ENCODE measurements at places on chromosomes 6 and 20.

GRCh38 chr20:57275813-57276212 is 9.4 kb upstream of the BMP7 start:
- DNase-seq, result no peak

DNA sequence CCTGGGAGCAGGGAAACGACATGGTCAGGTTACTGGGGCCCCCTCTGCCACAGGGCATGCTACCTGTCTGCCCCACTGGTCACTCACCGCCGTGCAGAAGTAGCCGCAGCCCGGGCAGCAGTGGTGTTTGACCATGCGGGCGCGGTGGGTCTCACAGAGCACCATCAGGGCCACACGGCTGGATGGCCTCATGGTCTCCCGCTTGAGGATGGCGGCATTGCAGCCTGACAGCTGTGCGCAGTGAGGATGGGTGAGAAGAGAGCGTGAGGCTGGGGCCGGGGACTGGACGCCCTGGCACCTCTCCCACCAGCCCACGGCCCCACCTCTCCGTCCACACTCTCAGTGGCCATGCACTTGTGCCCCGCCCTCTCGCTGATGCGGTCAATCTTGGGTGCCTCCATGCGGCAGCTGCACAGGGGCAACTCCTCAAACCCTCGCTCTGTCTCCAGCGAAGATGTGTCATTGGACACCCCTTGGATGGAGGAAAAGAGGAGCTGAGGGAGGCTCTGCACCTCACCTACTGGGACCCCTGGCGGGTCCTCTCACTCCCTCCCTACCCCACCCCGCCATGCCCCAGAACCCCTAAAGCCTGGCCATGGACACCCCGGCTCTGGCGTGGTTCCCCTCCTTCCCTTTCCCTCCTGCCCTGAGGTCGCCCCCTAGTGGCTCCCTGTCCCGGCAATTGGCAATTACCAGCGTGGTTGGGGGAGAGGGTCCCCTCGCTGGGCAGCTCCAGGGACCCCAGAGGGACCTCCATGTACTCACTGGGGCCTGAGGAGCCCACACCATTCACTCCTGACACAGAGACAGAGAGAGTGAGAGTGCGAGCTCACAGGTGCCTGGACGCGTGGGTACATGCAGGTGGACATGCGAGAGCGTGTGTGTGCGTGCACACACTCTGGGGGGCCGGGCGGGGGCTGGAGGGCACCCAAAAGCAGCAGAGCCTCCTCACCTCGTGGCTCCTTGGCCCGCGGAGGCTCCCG is 8.9 kb downstream of the EHMT2 start:
- no peak for DNase-seq

GRCh38 chr20:38723848-38724625 is at the start of gene SLC32A1:
Gene SLC32A1 (plus strand): TSS chr20:38724486. CDS start chr20:38724725, 239 bp downstream.
- no peak for DNase-seq

DNA sequence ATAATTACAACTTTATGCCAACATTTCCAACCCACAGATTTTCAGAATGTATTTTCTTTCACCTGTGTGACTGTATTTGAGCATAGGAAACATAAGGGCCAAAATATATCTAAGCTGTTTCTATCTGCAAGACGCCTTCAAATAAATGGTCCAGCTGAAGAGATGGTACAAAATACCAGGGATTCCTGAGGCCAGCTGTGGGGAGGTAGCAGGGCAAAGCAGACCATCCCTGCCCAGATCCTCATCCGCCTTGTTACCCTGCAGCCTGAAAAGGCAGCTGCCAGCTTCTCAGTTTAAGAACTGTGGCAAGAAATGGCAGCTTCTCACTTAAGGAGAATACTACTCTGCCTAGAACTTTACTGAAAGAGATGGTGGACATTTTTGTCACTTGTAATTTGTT is 143.3 kb downstream of the KHDC1L start:
- DNase-seq, result no peak

DNA sequence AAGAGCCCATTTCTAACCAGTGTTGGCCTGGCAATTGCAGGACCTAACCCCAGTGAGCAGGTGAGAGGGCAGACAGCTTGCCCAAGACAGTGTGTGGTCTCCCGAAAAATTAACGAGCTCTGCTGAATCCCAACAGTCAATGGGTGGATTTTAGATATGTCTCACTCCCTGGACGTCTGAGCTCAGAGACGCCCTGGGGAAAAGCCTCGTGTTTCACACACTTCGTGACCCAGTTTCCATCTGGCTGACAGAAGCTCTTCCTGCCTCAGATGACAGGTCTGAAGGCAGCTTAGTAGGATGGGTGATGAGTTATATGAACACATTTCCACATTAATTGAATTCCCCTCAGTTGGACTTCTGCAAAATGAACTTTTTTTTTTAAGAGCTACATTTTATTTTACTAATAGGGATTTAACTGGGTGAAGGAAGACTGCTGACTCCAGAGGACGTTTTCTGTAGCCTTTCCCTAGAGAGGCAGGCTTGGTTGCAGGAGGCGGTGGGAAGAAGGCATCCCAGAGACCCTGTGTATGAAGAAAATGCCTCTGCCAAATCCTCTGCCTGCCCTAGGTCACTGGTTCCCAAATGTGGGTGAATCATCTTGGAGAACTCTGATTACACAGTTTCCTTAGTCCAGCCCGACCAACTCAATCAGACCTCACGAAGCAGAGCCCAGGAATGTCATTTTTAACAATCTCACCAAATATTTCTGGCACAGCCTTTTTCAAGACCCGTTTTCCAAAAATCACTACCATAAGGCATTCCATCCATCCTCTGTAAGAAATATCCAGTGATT is 71.7 kb upstream of the LY86 start:
- no peak for DNase-seq

DNA sequence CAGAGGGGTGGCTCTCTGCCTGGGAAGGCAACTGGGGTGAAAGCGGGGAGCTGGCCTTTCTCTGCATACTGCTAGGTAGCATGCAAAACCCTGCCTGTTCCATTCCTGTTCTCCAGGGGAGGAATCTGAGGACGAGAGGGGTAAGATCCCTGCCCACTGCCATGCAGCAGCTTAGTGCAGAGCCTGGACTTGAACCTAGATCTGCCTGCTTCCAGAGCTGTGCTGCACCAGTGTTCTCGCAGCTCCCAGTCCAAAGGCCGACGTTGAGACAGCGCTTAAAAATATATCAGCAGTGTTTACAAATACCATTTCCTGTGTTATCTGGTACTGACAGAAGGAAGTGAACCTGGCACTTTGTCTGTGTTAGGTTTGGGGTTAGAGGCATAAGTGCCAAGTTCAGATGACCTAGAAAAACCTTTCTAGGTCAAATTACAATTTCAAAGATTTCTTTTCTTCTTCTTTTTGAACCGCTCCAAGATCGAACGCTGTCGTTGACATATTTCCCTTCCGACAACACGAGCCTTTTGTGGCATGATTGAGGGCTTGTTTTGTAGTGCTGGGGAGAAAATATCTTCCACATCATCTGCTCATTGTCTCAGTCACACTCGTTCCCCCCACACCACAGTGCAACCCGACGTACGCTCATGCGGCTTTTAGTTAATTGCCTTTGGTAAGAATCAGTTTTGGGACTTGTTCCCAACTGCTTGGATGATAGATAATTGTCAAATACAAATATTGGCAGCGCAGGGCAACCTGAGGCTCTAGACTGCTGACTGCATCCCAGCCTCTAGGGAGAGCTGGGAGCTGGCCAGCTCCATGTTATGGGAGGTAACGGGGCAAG is 44.6 kb downstream of the TOX2 start:
- no peak for DNase-seq

DNA sequence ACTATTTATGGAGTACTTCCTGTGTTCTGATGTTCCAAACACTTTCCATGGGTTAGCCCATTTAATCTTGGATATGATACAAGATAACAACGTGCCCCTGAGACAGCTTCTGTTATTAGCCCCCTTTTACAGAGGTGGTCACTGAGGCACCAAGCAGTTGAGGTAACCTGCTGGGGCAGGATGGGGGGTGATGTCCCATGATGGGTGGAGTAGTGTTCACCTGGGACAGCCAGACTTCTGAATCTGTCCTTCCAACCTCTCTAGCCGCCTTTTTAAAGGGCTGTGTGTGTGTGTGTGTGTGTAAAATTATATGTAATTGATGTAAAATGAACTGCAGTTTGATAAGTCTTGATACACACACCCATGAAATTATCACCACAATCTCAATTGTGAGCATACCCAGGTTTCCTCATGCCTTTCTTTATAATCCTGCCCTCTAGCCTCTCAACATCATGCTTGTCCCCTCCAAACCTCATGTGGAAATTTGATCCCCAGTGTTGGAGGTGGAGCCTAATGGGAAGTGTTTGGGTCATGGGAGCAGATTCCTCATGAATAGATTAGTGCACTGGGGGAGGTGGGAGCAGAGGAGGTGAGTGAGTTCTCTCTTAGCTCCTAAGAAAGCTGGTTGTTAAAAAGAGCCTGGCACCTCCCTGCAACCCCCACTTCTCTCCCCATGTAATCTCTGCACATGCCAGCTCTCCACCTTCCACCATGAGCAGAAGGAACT is 39.2 kb downstream of the PLAGL2 start:
- peak; percentile 66 for DNase-seq

GRCh38 chr6:56793938-56794337 is 151.2 kb upstream of the DST start:
- DNase-seq, result no peak

DNA sequence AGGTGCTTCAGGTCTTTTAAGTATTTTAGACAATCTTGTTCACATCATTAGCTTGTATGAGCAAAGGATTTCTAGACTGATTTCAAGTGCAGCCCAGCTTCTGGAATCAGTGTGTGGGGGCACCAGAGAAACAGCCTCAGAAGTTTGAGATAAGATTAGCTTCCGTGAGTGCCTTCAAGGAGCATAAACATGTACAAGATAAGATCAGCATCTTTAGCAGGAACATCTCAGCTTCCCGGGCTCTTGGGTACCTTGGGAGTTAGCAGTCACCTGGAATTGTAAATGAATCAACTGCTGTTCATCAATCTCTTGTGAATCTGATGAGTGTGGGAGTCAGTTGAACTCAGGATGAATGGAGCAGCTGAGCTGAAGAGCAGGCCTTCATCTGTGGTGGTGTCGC is 12.0 kb upstream of the CITED2 start:
- no peak for DNase-seq

- no peak for DNase-seq
Measured at GRCh38 chr6:138188278-138188941, 26.7 kb downstream of the ARFGEF3 start.

DNA sequence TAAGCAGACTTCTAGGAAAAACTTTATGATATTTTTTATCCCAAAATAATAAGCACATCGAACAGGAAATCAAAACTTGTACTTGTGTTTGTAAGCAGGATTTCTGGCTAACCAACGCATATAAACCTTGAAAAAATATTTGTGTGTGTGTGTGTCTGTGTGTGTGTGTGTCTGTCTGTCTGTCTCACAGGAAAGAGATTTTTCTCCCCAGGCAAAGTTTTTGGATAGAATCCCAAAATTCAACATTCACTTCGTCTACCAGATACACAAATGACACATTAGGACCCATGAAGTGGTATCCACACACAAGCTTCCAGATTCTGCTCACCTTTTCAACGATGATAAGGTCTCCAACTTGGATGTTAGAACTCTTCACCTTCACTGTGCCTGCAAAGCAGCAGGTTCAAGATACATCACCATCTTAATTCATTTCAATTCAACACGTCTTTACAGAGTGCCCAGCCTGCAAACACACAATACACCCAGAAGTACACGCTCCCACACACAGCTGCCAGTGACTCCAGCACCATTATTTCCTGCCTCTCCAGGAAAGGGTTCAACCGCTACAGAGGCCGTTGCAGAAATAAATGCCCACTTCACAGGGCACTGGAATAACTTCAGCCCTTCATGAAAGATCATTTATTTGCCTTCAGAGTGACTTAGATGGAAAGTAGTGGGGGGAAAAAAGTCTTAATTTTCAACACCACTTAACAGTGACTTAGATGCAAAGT is 70.9 kb downstream of the ATP9A start:
- DNase-seq, result peak; percentile 50

GRCh38 chr20:44589537-44589936 is 7.2 kb downstream of the PKIG start:
- no peak for DNase-seq

DNA sequence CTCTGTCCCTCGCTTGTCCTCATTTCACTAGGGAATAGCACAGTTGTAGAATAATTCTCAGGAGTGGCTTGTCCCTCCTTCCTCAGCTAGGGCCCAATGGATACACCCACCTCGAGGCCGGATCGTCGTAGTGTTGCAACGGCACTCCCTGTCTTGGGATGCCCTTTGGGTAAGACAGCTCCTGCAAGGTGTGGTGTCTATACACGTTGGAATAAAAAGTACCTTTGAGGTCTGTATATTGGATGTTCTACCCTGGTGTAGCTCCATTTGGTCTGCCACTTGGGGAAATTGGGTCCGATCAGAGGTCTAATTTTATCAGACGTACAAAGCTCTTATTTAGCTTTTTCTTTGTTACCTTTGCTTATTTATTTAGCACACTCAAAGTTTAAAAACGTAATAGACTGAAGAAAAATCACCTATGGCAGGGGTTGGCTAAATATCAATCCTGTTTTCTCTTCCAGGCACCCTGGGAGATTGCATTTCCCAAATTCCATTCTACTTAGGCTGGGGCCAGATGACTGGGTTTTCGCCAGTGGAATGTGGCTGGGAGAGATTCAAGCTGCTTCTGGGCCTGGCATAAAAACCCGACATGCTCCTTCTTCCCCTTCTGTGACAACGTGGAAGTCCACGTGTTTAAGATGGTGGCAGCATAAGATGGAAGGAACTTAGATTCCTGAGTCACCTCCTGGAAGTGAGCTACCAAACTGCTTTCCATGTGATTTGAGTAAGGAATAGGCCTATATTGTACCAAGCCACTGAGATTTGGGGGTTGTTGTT is 82.3 kb upstream of the CD83 start:
- DNase-seq, result peak; percentile 92

GRCh38 chr20:33827634-33828325 is 16.6 kb downstream of the CHMP4B start:
- no peak for DNase-seq

DNA sequence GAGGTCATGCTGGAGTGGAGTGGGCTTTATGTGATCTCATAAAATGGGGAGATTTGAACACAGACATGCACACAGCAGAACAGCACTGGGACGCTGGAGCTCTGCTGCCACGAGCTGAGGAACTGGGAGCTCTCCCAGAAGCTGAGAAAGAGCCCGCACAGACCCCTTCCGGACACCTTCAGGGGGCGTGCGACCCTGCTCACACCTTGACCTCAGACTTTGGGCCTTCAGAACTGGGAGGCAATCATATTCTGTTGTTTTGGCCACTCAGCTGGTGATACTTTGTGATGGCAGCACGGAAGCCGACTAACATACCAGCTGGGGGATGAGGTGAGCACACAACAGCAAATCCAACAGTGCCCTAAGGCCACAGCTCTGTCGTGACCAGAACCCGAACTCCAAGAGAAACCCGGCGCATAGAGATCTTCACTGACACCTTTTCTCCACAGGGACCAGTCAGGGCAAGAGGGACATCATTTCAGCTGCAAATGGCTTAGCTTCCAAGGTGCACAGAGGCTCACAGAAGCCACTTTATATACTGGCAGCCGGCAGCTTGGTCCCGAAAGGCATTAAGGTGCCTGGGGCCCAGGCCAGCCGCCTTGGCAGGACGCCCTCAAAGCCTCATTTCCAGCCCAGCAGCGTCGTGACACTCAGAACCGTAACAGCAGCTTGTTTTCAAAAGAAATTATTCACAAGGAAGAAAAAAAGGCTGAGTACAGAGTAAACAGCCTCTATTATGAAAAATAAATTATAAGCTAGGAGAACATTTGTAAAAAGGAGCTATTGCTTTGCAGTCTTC is 89.3 kb downstream of the RNASET2 start:
- no peak for DNase-seq

Data from EH (cell line).